ENCODE measurements at places on chromosomes 2 and 18. TPM values are rescaled to one million over a fixed set of nuclear protein-coding genes. Genes with fewer than 3 reads are reported as not detected.

DNA sequence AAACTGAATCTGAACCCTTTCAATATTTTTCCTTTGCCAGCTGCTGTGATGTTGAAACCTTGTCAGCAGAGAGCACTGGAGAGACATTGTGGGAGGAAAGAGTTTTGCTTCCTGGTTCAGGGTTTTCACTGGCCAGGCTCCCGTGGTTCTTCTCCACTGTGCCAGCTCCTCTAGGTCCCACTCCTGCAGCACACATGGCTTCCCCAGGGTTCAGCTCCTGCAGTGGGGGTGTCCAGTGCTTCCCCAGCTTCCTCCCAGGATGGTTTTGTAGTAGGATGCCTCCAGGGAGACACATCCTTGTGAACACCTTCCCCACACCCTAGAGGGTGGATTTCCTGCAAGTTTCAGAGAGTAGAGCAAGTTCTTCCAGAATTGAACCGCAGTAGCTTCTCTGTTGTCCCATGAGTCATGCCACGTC lies 24.0 kb upstream of the SULT1C3 start:
- DNase-seq, result peak; percentile 57

GRCh38 chr2:34003795-34004194 lies 404.7 kb upstream of the FAM98A start:
- DNase-seq, result no peak

The MDH1 gene
- 110 TPM for total RNA-seq

DNA sequence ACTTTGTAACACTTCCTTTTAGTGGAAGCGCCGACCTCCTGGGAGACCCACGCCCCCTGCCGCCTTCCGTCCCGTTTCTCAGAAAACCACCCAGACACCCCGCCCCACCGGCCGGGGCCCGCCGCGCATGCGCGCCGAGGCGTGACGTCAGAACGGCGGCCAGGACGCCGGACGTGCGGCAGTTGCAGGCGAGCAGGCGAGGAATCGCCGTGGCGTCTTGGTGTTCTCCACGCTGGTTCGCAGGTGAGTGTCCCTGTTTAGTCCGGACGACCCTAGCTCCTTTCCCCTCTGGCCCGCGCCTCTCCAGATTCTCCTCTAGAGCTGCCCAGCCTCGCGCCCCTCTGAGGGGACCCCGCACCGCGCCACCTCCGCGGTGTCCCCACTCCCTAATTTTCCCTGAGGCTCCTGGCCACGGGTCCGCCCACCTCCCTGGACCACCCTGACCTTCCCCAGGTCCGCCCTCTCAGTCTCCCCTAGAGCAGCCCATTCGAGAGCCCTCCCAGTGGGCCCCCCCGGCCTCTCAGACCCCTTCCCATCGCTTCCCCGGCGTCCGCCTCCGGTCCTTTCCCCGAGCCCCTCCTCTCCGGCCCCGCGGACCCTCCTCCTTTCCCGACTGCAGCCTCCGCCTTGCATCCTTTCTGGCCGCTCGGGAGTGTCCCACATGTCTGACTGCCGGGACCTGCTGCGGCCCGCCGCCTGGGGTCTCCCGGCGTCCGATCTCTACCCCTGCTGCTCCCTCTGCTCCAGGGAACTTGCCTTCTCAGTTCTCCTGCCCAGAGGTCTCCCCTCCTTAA lies at the start of gene PLEKHB2:
PLEKHB2 (plus strand) TSS at position 181 of the 794 bp plus-strand sequence. CDS start 15,606 bp downstream, outside the sequence.
- DNase-seq, result peak; percentile 93

The ABCG8 gene
- 0.80 TPM for total RNA-seq

DNA sequence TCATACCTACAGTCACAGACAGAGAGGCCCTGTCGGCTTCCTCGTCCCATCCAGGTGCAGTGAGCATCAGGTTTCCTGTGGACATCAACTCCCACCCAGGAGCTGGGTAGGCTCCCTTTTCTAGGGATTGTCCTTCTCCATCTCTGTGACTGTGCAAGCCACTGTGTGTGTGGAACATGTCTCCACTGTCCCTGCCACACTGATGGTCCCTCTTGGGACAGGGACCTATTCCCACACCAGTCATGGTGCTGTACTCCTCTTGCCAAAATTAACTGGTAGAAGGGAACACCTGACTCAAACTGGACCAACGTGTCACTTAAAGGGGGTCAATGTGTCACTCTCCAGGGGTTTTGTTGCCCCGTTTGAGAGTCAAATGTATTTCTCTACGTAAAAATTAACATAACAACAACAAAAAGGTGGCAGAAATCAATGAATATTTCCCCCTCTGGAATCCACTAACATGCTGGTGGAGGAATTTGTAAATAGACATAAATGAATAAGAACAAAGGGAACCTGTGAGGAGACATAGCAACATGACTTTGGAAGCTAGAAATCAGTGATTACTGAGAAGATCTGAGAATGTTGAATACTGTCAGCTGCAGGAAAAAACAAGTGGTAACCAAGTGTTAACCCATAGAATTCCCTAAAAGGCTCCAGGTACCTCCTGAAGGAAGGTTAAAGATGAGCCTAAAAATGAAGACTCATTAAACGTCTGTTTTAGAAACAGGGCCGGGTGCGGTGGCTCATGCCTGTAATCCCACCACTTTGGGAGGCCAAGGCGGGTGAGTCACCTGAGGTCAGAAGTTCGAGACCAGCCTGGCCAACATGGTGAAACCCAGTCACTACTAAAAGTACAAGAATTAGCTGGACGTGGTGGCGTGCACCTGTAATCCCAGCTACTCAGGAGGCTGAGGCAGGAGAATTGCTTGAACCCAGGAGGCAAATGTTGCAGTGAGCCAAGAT lies 40.4 kb downstream of the SH2D6 start:
- no peak for DNase-seq

GRCh38 chr2:136013136-136013685 lies 27.8 kb upstream of the DARS1 start:
- DNase-seq, result no peak

The IL1B gene
- 19.9 TPM for total RNA-seq

The RNF125 gene
- 4.8 TPM for total RNA-seq

The PJVK gene
- total RNA-seq, result 4.0 TPM

The SERPINB11 gene
- total RNA-seq, result not detected
